Cardiac septum (tissue), 1 donor: ENCODE measurements at places on chromosomes 16 and 17. TPM values are rescaled to one million over a fixed set of nuclear protein-coding genes. Genes with fewer than 3 reads are reported as not detected.

Gene TBC1D26
- not detected for total RNA-seq

Gene CCR7
- total RNA-seq: 0.32 TPM

Gene SEZ6L2
- 1.2 TPM for total RNA-seq

Gene GNAO1
- total RNA-seq: 13.0 TPM

Gene ENPP7
- total RNA-seq: not detected

Gene ASPHD1
- total RNA-seq: 0.38 TPM

Gene TLCD3B
- total RNA-seq: not detected
